ENCODE measurements at places on chromosomes 6 and 20.
A peak's percentile ranks its signal among the peaks of the same experiment; 100 is the strongest.

- peak; percentile 71 for DNase-seq
Observed at GRCh38 chr6:8130399-8130798, 28.1 kb upstream of the EEF1E1 start.

DNA sequence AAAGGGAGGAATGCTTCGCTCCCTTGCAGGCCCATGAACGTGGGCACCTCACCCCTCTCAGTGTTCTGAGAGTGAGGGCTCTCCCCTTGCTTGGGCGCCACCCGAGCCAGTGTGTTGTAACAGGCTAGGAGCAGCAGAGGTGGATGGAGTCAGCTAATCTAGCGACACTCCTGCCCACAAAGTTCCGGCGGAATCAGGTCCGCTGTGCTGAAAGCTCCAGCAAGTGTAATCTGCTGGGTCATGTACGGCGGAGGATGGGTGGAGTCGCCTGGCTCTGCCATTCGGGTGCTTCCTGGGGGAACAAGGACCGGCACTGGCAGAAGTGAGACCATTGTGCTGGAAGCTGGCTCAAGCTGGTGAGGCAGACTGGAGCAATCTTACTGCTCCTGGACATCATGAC lies 1310.1 kb downstream of the EPHA7 start:
- no peak for DNase-seq

DNA sequence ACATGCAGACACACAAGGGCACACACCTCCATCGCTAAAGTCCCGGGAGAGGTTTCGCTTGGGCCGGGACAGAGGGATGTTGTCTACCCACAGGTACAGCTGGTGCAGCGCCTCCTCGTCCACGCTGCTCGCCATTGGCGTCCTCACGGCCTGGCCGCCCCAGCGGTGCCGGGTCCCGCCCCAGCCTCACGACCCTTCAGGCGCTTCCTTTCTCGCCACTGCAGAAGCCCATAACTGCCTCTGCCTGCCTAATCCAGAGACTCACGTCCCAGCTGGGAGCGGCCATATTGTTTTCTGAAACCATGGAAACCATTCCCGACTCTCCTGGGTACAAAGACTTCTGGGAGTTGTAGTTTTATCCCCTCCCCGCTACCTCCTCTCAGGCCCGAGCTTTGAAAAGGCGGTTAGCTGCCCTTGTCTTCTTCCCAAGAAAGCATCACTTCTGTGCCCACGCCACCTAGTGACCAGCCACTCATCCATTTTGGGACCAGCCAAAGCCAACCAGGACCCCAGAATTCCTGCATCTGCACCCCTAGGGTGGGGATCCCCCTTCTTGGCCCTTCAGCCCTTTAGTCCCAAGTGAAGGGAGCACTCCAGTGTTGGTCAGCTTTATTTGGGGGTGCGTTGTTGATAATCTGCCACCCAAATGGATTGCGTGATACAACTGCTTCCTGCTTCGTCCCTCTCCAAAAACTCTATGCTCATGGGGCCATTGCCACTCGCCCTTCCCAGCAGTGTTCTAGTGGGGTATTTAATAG lies at the start of gene SPEF1:
SPEF1 (minus strand) TSS at position 296 of the 758 bp plus-strand sequence; CDS start at position 135, 161 bp downstream.
- peak; percentile 91 for DNase-seq

DNA sequence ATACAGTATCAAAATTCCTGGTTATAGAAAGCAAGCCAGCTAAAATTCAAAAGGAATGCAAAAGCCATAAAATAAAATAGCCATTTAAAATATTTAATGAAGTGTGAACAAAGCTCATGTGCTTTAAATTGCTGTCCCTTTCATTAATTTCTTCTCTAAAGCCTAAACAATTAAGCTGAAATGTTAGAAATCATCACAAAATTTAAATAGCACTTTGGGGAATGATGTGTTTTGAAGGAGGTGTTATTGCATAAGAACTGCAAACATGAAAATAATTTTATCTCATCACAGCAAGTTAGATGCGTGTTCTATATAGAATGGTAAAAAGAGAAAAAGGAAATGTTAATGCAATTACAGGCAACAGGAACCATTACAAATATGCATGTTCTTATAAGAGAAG lies 111.0 kb downstream of the RIMS1 start:
- no peak for DNase-seq

DNA sequence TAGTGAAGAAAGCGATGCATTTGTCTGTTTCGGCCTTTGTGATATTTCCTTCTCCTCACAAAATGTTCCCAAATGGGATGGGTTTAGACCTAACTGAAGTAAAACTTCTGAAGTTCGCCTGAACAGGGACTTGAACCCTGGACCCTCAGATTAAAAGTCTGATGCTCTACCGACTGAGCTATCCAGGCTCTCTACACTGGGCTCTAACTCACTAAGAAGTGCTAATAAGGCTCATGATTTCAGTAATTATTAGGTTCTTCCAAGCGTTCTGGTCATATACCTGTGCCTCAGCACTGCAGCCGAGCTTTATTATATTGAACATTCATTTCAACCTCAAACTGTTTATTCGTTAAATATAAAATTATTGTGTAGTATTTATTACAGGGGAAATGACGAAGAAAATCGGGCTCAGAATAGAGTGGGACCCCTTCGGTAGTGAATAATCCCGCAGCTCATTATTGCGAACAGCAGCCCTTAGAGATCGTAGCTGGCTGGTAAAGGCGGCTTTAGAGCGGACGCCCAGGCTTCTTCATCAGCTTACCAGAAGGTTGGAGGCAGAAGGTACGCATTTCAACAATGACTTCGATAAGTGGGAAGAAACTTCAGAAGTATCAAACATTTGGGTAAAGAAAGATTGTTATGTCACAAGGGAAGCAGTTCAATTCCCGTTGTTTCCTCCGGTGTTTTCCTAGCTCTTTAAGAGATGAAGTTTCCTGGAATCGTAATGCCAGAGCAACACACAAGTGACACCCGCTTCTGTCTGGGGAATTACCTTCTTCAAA lies 119.0 kb upstream of the ZNF184 start:
- peak; percentile 46 for DNase-seq

DNA sequence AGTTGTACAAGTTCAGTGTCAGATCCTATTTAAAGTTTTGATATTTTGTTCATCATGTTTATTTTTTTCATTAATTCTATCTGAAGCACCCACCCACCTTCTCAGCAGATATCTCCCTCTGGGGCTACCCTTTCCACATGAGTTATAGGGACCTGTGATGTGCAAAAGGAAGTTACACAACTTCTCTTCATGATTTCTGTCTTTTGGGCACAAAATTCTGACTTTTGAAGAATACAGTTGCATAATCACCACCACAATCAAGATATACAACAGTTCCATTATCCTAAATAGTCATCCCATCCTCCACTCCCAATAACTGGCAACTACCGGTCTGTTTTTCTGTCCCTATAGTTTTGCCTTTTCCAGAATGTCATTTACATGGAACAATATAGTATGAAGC lies 13.8 kb upstream of the FUCA2 start:
- no peak for DNase-seq

DNA sequence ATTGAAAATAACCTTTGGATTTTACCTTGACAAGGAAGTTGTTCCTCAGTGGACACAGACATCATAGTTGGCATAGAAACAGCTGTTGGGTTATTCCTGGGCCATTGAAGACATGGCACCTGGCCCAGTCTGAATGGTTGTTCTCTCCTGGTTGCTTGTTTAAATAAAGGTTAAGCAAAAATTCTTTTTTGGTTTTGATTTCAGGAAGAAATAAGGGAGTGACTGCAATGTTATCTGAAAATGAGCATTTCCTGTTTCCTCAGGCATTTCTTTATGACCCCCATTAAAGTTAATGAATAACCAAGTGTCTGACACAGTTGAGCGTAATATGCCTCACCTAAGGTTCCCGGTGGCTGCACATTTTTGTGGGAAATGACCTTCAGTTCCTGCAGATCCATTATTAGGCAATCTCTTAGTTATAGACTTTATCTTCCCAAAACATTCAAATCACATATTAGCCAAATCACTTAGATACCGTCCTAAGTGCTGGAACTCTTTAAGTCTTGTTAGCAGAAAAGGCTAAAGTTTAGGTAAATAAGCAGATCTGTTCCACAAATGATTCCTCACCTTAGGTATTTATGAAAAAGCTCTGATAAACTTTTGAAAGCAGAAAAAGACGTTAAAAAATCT lies 648.7 kb upstream of the FLRT3 start:
- DNase-seq, result no peak

DNA sequence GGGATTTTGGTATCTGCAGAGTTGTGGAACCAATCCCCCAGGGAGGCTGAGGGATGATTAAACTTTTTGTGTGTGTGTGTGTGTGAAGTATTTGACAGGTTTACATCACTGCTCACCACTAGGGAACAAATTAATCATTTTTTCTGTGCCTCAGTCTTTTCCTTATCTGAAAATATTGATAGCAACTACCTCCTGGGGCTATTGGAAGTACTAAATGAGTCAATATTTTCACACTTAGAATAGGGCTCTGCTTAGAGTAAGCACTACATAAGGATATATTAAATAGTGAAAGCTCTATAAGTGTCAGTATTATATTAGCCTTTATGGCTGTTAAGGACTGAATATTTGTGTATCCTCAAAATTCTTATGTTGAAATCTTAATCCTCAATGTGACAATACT lies 155.2 kb upstream of the UST start:
- no peak for DNase-seq

- DNase-seq, result peak; percentile 99
Observed at GRCh38 chr6:3825851-3826581, 23.2 kb upstream of the FAM50B start.

DNA sequence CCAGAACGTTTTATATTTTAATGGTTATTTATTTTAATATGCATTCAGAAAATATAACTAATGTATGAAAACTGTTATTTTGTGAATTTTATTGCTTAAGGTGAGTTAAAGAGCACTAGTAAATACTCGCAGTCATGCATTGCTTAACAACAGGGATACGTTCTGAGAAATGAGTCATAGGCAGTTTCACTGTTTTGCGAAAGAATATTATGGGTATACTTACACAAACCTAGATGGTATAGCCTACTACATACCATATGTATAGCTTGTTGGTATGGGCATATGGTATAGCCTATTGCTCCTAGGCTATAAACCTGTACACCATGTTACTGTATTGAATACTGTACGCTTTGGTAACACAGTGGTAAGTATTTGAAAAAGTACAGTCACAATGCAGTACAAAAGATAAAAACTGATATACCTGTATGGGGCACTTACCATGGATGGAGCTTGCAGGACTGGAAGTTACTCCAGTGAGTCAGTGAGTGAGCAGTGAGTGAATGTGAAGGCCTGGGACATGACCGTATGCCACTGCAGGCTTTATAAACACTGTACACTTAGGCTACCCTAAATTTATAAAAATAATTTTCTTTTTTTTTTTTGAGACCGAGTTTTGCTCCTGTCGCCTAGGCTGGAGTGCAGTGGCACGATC lies 38.5 kb downstream of the ARFGEF2 start:
- DNase-seq, result no peak

DNA sequence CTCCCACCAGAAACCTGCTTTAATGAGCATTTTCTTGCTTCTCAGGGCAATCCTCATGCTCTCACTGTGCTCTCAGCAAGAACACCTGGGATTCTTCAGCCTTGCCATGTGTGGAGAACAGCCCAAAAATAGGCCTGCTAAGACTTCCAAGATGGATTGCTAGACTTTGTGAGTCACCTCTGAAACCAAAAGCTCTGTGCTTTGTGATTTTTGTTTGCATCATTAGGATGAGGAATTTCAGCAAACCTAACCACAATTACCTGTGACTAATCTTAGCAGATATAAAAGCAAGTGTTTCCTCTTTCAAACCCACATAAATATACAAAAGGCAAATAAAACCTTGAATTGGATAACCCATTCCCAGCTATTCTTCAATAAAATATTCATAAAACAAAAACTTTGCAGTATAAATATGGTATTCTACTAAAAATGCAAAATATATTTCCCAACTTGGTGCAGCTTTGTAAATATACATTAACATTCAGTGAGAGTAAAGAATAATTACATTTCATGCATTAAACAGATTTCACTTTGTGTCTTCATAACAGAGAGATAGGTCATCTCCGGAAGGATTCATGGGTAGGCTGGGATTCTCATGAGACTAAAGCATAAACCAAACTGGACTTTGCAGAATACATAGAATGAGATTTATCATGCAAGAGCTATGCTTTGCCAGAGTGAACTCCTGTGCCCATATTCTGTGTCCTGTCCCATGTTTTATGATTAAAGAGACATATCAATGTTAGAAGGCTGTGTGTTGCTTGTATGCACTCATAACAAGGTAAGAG lies 33.5 kb downstream of the TPBG start:
- peak; percentile 67 for DNase-seq

- DNase-seq, result no peak
Observed at GRCh38 chr6:41408982-41409381, 73.6 kb downstream of the NCR2 start.

Measured in fibroblast of gingiva (primary cell).